ENCODE measurements at places on chromosomes 1 and 21.
A peak's percentile ranks its signal among the peaks of the same experiment; 100 is the strongest.

- no peak for DNase-seq
These were observed 25.8 kb downstream of the C8B start for GRCh38 chr1:56940039-56940438.

GRCh38 chr1:56838759-56839158, 15.8 kb upstream of the C8A start:
- DNase-seq: no peak

DNA sequence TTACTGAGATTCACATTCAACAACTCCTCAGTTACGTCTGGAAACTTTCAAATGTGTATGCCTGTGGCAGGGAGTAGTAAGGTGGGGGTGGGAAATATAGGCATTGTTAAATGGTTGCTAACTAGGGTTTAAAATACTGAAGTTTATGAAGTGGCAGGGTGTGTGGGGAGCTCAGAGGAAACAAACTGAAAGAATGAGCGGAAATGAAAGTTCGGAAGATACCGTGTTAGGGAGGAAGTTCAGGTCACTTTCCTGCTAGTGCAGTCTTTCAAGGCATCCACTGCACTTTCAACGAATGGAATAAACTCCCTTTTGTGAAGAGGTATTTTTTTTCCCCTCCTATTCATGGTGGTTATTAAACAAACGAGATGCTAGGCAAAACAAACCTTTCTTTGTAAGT, 19.7 kb downstream of the SYNJ1 start:
- no peak for DNase-seq

DNA sequence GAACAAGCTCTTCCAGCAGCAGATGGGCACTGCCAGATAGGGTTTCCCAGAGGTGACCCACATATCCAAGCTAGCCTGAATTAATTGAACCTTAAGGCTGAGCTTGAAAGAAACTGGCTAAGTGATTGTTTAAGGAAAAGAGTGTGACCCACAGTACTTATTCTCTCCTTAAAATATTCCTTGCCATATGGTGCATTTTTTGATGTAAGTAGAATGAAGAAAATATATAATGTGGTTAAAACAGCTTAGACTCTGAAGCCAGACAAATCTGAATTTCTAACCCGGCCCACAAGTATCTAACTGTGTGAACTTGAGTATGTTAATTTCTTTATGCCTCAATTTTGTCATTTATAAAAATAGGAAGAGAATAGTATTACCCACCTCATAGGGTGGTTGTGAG, 4.9 kb downstream of the PPP1R8 start:
- DNase-seq: no peak

DNA sequence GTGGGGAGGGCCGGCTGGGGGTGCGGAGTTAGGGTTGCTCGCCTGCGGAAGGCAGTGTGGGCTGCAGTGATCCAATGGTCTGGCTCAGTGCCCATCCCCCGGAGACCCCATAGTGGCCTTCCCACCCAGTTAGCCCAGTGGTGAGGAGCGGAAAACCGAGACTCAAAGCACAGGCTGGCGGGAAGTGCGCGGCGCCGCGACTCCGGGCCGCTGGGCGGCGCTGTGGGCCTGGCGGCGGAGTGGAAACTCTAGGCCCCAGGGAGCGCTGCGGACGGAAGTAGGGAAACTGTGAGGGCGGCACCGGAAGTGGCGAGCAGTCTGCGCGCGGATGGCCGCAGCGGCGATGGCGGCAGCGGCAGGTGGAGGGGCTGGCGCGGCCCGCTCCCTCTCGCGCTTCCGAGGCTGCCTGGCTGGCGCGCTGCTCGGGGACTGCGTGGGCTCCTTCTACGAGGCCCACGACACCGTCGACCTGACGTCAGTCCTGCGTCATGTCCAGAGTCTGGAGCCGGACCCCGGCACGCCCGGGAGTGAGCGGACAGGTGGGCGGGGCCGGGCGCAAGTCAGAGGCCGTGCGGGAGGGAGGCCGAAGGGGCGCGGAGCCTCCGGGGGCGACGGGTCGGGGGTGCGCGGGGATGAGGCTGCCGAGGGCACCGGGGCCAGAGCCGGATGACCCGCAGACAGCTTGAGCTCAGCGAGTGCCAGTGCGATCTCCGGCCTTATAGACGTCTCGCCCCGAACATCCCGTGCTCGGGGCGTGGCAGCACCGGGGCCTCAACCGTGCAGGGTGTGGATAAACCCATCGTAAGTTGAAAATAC, at the start of gene ADPRS:
TSS of gene ADPRS (plus strand) at position 316 of the 816 bp plus-strand sequence. CDS start at position 329, 13 bp downstream.
- DNase-seq: peak; percentile 97

DNA sequence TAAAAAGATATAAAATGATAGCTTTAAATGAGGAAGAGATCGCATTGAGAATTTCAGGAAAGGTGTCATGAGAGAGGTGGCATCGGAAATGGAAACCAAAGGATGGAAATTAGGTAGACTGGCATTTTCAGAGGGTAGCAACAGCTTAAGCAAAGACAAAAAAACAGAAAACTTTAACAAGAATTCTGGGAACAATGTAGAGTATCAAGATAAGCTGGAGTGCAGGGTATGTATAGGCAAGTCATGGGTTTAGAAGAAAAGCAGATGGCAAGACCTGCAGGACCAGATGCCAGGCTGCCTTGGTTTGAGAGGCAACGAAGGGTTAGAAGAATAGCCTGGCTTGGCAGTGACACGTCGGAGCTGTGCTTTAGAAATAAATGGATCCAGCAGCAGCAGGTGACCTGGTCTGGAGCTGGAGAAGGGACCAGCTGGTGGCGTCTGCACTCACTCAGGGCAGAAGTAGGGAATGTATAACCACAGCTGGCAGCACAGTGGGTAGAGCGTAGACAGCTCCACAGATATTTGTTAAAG, 149.4 kb upstream of the TIAM1 start:
- no peak for DNase-seq

DNA sequence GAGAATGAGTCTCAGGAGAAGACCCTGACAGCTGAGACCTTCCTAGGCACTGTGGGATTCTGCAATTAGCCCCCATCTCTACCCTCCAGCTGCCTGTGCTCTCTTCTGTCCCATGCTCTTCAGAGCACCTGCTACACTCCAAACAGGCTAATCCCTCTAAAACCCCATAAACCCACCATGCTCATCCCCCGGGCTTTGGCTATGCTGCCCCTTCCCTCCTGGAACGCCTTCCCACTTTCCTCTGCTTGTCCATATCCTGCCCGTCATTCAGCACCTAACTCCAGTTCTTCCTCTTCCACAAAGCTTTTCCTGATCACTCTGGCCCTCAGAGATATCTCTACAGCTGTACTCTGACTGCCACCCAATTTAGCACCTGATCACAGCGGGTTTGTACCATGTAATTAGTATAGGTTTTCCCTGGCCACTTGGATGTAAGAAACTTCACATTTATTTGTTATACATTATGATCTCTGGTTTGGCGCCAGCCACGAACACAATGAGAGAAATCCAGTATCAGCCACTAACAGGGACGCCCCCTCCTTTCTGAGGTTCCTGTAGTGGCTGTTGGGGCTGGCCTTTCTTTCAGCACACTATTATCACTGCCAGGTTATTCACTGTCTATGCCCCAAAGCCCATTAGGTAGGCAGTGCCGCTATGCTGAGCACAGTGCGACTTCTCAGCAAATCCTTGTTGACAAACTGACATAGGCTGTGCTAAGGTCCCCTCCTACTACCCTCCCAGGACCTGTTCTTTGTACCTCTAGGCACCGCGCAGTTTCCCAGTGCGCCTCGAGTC, 45.1 kb downstream of the CDC7 start:
- no peak for DNase-seq

GRCh38 chr1:40860706-40861223, 1.4 kb downstream of the CITED4 start:
- no peak for DNase-seq

GRCh38 chr1:67134695-67135094, at the start of gene C1orf141:
Gene C1orf141 (minus strand): TSS chr1:67134970. CDS start chr1:67127240, 7,730 bp downstream.
- no peak for DNase-seq

- DNase-seq: peak; percentile 90
These were observed at the start of gene DIPK1A for GRCh38 chr1:92961131-92961895. Gene DIPK1A (minus strand): TSS chr1:92961462. CDS start chr1:92961429, 33 bp downstream.

GRCh38 chr1:110674337-110675059, at the start of gene KCNA3:
Gene KCNA3 (minus strand): TSS chr1:110674940. CDS start chr1:110674809, 131 bp downstream.
- DNase-seq: peak; percentile 61

Data from T-helper 2 cell (primary cell).